ENCODE measurements at places on chromosomes 12 and 14. TPM values are rescaled to one million over a fixed set of nuclear protein-coding genes. Genes with fewer than 3 reads are reported as not detected.

Gene MUCL1
- not detected for polyA plus RNA-seq

Gene TBC1D30
- polyA plus RNA-seq = 16.5 TPM

Gene SRGAP1
- polyA plus RNA-seq = 4.8 TPM

Gene STYK1
- 0.26 TPM for polyA plus RNA-seq

Gene TMTC2
- 20.3 TPM for polyA plus RNA-seq

Gene ARL1
- 33.0 TPM for polyA plus RNA-seq

Gene SSTR1
- polyA plus RNA-seq = 2.4 TPM

Gene CISTR
- not detected for polyA plus RNA-seq

Gene TNS2
- polyA plus RNA-seq = 4.2 TPM

Gene PPP1R13B
- 6.8 TPM for polyA plus RNA-seq

Gene CD4
- not detected for polyA plus RNA-seq

Gene LRP1
- polyA plus RNA-seq = 27.7 TPM

Gene CERS5
- polyA plus RNA-seq = 463 TPM

Gene SLC17A8
- polyA plus RNA-seq = 0.22 TPM

Gene GSKIP
- polyA plus RNA-seq = 68.6 TPM

Gene ACSS3
- 0.52 TPM for polyA plus RNA-seq

Gene TPH2
- 0.12 TPM for polyA plus RNA-seq

Gene BHLHE41
- not detected for polyA plus RNA-seq

Gene ALDH6A1
- polyA plus RNA-seq = 11.1 TPM

Gene EGLN3
- not detected for polyA plus RNA-seq

Gene PZP
- not detected for polyA plus RNA-seq

Gene FITM1
- 0.62 TPM for polyA plus RNA-seq

Gene ZNF384
- 30.2 TPM for polyA plus RNA-seq

Gene TNFRSF1A
- 4.5 TPM for polyA plus RNA-seq

Gene ANKRD33
- polyA plus RNA-seq = not detected

Gene ISCU
- polyA plus RNA-seq = 164 TPM

Gene TMEM121
- 19.5 TPM for polyA plus RNA-seq

Gene SYT10
- polyA plus RNA-seq = 15.9 TPM

Gene VPS33A
- polyA plus RNA-seq = 39.0 TPM

Gene KLRC2
- polyA plus RNA-seq = 3.7 TPM

Gene PDE6H
- not detected for polyA plus RNA-seq

Gene BMAL2
- 11.3 TPM for polyA plus RNA-seq

Gene RERG
- 0.70 TPM for polyA plus RNA-seq

Gene APAF1
- 34.8 TPM for polyA plus RNA-seq

Gene AQP2
- not detected for polyA plus RNA-seq

Gene RNASE1
- not detected for polyA plus RNA-seq

Gene RNF212B
- not detected for polyA plus RNA-seq

Gene SLC35F4
- 21.0 TPM for polyA plus RNA-seq

Gene RASAL1
- 0.14 TPM for polyA plus RNA-seq

Data from neural cell (in vitro differentiated cells).